Activated CD8-positive, alpha-beta memory T cell treated with anti-CD3 and anti-CD28 coated beads, Interleukin-2, amount 10 ng/mL, durations not matched to agents 7 days and 5 days (primary cell): ENCODE measurements at places on chromosomes 6 and 20. TPM values are rescaled to one million over a fixed set of nuclear protein-coding genes. Genes with fewer than 3 reads are reported as not detected.

GRCh38 chr20:47785854-47786764 is 828 bp upstream of the SULF2 start:
- DNase-seq: peak; percentile 41

DNA sequence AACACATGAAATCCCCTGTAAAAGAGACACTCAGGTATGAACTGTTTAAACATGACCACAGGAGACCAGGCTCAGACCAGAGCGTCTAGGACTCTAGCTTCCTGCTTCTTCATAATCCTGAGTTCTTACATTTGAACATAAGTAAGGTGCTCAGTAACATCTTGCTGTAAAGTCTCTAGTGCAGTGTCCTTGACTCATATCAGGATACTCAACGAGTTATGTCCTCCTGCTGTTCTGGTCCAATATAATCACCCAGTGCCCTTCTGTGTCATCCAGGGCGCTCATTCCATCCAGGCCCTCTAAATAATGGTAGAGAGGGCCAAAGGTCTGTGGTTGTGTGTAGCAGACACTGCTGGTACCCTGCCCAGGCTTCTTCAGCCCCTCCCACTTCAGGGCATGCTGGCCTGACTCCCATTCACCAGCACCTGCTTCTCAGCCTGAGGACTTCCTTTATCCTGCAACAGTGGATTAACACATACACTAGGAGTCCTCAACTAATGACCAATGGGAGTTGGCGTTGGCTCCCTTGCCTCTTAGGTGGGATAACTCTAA is 66.8 kb upstream of the MOCS1 start:
- no peak for DNase-seq

- no peak for DNase-seq
Observed at GRCh38 chr20:36506253-36506652, 35.1 kb upstream of the MYL9 start.

- no peak for DNase-seq
Observed at GRCh38 chr20:61791995-61792394, 273.7 kb downstream of the TAF4 start.

DNA sequence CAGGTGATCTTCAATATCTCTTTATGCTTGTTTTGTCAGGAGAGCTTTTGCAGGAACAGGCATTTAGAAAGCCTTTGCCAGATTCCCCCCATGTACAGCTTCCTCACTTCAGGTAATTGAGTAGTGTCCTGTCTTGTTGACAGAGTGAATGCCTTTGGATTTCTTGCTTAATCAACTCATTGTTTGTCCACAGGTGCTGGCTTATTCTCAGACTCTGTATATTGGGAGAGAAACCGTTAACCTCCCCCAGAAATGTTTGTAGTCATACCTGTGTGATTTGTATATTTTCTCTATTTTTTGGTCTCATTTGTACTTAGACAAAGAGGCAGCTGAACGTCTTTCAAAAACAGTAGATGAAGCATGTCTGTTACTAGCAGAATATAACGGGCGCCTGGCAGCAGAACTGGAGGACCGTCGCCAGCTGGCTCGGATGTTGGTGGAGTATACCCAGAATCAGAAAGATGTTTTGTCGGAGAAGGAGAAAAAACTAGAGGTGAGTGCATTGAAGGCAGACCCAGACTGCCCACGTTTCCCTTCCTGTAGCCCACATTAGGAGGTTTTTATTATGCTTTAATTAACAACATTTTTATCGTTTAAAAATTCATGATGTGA is 32.3 kb downstream of the RPRD1B start:
- DNase-seq: no peak

GRCh38 chr6:22372922-22373321 is 76.1 kb upstream of the PRL start:
- DNase-seq: no peak

DNA sequence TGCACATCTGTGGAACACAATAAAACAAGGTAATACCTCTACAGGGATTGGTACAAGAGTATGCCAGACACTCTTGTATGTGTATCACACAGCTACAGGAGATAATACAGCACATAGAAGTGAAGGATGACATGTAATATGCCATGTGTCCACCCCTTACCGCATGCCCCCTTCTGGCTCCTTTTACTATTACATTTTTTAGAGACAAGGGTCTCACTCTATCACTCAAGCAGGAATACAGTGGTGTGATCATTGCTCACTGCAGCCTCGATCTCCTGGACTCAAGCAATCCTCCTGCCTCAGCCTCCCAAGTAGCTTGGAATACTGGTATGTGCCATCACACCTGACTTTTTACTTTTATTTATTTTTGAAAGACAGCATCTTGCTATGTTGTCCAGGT is 4.2 kb upstream of the NCR3 start:
- no peak for DNase-seq

- DNase-seq: no peak
Observed at GRCh38 chr20:47350181-47350550, 6.3 kb downstream of the ZMYND8 start.

- peak; percentile 86 for DNase-seq
Observed at GRCh38 chr20:21166801-21167200, 40.9 kb downstream of the KIZ start.

DNA sequence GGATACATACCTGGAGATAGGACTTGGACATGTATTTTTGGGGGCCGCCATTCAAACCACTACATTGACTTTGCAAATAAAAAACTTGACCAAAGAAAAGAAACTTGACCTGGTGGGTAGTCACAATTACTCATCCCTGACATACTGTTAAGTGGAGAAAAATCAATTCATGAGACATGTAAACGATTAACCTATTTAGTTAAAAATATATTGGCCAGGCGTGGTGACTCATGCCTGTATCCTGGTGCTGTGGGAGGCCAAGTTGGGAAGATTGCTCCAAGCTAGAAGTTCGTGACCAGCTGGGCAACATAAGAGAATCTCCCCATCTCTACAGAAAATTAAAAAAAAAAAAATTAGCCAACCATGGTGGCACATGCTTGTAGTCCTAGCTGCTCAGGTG is 2.5 kb upstream of the SRSF12 start:
- DNase-seq: no peak

DNA sequence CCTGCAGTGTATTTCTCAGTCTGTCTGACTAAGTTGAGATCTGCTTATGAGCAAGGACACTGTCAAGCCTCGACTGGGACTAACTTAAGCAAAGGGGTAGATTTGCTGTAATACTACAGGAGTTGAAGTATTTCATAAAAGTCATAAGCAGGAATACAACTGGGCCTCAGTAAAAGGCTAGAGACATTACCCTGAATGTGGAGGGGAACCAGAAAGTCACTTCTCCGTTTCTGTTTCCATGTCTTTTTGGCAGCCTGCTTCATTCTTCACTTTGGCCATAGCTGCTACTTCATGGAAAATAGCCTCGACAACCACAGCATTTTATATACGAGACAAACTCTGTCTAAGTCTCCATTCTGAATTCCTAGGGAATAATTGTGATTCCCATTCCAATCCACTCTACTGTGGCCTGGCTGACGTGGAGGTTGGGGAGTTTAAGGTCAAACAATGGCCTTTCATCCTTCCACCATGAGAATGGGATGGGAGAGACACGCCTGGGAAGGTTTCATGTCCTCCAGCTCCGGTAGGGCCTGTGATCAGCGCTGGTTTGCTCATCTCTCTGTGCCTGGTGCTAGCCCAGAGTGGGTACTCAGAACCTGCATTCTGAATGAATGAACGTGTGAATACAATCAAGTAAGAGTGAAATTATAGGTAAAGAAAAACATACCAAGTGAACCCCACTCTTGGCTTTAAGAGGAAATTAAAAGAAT is 37.1 kb upstream of the DUSP22 start:
- no peak for DNase-seq

DNA sequence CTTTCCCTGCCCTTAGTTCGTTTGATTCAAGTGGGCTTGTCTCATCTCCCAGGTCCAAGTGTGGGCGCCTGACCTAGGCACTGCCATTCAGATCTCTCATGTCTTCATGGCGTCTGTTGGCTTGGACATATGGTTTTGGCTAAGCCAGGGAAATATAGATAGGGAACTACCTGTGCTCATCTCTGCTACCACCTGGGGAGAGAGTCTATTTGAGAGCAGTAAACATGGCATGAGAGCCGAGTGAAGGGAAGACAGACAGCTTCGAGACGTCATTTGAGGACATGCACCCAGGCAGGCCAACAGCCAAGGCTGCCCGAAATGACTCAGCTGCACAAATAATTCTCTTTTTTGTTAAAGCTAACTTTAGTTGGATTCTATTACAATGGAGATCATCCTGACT is 370.7 kb upstream of the AGPAT4 start:
- no peak for DNase-seq

DNA sequence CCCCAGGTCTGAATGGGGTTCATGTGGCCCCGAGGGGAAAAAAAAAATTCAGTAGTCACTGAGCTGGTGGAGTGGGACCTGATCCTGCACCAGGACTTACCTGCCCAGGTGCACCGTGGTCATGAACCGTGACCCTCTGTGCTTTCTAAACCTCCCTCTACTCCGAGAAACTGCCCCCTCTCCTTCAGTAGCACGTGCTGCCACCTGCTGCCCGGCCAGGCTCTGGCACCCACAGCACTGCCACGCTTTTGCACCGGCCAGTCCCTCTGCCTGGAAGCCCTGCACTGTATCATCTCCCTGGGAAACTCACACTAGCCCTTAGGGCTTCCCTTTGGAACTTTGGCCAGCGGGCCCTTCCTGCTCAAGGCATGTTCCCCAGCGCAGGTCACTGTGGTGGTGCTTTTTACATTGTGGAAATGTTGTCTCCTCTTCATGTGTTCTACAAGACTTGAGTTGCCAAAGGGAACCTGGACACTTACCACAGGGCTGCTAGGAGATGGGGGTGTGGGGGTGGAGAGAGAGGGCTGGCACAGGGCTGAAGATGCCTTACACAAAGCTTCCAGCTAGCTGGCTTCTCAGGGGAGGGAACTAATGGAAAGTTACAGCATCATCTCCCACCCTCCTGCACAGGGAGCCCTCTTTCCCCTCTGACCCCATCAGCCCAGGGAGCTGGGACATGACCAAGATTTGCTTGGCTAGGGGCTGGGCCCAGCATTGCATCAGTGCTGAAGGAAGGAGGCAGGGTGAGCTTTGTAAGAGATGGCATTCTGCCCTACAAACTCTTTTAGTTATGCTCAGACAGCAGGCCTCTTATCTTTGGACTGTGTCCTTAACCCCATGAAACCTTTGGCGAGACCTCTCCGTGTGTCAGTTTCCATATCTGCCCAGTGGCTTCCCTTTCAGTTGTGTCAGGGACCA is 2.5 kb upstream of the PTPRT start:
- DNase-seq: no peak

GRCh38 chr6:90860822-90861601 is 274.1 kb upstream of the MAP3K7 start:
- no peak for DNase-seq

GRCh38 chr6:21271428-21272155 is 322.0 kb upstream of the SOX4 start:
- DNase-seq: no peak

GRCh38 chr6:24412294-24412693 is 9.6 kb downstream of the MRS2 start:
- no peak for DNase-seq

DNA sequence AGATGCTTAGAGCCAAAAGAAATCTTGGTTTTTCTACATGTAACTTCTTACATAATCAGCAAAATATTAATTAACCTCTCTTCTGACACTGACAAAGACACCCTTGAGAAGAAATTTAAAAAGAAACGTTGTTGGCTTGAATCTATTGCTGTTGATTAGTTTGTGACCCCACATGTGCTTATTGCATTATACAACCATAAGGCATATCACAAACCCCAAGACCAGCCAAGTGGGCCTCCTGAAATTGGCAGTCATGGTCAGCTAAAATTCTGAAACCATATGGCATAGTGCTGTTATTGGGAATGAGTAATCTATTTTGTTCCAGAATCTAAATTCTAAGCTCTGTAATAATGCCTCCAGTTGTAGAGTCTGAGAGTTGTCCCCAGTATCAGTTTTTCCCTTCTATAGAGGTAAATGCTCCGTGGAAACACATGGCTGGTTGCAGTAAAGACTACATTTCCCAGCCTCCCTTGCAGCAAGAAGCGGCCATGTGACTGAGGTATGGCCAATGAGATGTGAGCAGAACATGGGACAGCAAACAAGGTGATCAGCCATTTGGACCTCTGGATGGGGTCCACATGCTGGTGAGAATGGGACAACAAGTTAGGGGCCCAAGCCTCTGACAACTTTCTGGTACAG is 42.3 kb upstream of the PTPN1 start:
- DNase-seq: peak; percentile 57

- no peak for DNase-seq
Observed at GRCh38 chr20:46202766-46203509, 84.8 kb downstream of the CD40 start.

DNA sequence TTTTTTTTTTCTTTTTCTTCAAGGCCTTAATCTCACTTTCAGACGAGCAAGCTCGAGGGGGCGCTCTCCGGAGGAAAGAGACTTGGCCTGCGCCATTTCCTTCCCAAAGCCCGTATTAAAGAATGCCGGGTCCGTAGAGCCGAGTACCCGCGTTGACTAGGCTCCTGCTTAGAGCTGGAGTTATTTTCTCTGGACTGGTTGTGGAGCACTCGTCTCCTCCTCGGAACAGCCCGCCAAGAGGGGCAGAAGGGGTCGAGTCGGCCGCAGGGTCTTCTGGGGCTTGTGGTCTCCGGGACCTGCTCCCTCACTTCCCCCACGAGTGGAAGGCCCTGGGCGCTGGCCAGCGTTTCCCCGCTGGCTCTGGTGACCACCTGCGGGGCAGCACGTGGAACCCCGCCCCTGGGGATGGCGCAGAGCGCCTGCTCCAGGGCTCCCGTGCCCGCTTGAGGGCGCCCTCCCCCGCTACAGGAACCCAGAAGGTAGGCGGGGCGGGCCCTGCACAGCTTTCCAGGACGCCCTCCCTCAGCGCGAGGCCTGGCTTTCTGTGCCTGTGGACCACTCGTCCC is 2.7 kb upstream of the MEI4 start:
- no peak for DNase-seq

- no peak for DNase-seq
Observed at GRCh38 chr20:1600736-1601135, 19.1 kb downstream of the SIRPB1 start.

- no peak for DNase-seq
Observed at GRCh38 chr20:23967616-23967979, 21.0 kb downstream of the GGTLC1 start.

- DNase-seq: no peak
Observed at GRCh38 chr6:13953061-13953705, 28.4 kb downstream of the RNF182 start.

DNA sequence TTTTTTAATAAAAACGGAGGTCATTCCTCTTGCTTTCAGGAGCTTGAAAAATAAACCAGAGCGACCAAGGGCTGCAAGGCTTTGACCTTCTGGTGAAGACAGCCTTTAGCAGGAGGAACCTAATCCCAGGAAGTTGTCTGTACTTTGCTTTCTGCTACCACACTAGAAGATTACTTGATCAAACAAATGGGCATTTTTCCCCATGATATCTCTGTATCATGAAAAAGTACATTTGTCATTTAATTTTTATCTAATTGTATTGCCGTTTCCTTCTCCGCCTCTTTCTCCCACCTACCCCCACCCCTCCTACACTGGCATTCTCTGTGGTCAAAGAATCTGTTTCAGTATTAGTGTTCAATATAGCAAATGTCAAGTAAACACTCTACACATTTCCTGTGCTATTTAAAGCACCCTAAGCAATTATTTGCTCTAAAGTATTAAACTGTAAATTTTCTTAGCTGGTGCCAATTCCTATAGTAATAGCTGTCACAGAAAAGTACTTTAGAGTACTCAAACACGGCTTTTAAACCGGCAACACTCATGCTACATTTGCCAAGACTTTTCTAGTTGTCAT is 29.7 kb downstream of the ATXN1 start:
- peak; percentile 76 for DNase-seq

The MYLK2 gene
- 0.42 TPM for total RNA-seq

The LHFPL5 gene
- not detected for total RNA-seq

The PLEKHG1 gene
- total RNA-seq: 5.1 TPM

The MYB gene
- total RNA-seq: 73.6 TPM

The HLA-DRB5 gene
- total RNA-seq: 2.9 TPM

The CGA gene
- not detected for total RNA-seq

The SEC23B gene
- 63.0 TPM for total RNA-seq

The BMP7 gene
- not detected for total RNA-seq

The MCHR2 gene
- not detected for total RNA-seq

The TMC2 gene
- total RNA-seq: not detected
